ENCODE measurements at places on chromosomes 7 and 10.

GRCh38 chr10:3231951-3232730 is 59.6 kb upstream of the PITRM1 start:
- no peak for DNase-seq

GRCh38 chr7:127910670-127911069 is 120.6 kb downstream of the LRRC4 start:
- no peak for DNase-seq

DNA sequence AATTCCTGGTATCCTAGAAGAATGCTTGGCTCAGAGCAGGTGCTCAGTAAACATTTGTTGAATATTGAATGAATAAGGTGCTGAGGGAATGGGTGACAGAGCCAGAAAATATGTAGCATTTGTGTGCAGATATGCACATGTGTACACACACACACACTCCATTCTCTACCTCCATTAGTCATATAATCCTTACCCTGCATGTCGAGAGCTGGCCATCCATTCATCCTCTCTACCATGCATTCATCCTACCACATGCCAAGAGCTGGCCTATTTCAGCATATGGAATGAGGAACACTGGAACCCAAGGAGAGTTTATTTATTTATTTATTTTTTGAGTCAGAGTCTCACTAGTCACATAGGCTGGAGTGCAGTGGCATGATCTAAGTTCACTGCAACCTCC is 284.8 kb downstream of the PLXNA4 start:
- DNase-seq, result no peak

GRCh38 chr10:100827819-100828737 is 82.7 kb downstream of the PAX2 start:
- no peak for DNase-seq

GRCh38 chr10:85445702-85446101 is 920.9 kb downstream of the GRID1 start:
- no peak for DNase-seq

DNA sequence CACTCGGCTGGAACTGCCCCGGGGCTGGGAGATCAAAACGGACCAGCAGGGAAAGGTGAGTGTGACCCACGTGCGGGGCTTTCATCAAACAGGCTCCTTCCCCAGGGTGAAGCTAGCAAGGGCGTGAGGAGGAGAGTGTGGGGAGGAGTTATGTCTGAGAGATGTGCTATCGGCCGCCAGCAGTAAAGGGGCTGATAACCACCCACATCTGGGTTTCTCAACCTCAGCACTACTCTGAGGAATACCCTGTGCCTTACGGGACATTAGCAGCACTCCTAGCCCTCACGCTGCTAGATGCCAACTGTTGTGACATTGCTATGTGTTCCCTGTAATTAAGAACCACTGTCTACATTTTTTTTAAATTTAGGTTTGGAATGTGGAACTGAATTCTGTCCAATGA is 113.9 kb upstream of the STK17A start:
- DNase-seq, result no peak

GRCh38 chr10:132993271-132994184 is 51.2 kb upstream of the CFAP46 start:
- no peak for DNase-seq

DNA sequence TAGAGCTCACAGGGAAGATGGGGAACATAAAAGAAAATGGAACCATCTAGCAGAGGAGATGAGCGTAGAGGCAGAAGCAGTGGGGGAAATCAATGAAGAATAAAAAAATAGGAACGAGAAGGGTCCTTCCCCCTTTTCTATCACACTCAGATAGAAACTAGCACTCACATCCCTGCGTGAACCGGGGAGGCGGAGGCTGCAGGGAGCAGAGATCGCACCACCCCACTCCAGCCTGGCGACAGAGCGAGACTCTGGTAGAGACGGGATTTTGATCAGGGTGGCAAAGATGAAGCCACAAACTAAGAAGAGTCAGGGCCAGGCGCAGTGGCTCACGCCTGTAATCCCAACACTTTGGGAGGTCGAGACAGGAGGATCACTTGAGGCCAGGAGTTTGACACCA is 64.7 kb upstream of the ECHDC3 start:
- DNase-seq, result no peak

GRCh38 chr10:97823734-97824133 is 25.9 kb upstream of the GOLGA7B start:
- no peak for DNase-seq

Measured in CD4-positive, alpha-beta T cell treated with Interleukin-15 for 1 hour (primary cell).